CMK (cell line): ENCODE measurements at places on chromosomes 16 and 17.

GRCh38 chr17:43814026-43814425, 18.9 kb downstream of the MPP3 start:
- DNase-seq = no peak

DNA sequence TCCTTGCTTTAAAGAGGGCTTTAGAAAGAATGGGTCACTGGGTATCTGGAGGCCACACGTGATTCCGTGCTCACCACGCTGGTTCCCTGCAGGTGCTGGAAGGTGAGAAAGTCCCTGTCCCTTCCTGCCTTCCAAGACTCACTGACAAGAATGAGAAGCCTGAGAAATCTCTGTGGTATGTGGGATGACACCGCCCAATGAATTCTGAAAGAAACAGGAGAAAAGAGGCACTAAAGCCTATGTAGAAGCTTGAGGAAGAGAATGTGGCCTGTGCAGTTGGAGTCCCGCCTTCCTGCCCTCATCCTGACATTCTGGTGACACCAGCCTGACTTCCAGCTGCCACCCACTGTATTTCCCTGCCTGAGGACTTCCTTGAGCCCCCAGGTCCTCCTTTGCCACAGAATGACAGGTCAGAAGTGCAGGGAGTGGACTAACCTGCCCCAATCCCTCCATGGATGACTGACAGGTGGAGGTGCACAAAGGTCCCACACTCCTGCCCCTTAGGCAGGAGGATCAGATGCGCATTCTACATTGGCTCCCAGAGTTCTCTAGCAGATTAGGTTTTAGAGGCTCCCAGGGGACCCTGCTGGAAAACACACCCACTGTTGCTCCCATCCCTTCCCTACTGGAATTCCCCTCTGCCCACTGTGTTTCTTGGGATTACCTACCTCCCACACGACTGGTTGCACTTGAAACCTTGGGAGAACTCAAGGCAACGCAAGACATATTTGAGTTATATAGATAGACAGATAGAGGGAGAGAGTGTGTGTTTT, 38.6 kb upstream of the TENT4B start:
- DNase-seq = no peak

DNA sequence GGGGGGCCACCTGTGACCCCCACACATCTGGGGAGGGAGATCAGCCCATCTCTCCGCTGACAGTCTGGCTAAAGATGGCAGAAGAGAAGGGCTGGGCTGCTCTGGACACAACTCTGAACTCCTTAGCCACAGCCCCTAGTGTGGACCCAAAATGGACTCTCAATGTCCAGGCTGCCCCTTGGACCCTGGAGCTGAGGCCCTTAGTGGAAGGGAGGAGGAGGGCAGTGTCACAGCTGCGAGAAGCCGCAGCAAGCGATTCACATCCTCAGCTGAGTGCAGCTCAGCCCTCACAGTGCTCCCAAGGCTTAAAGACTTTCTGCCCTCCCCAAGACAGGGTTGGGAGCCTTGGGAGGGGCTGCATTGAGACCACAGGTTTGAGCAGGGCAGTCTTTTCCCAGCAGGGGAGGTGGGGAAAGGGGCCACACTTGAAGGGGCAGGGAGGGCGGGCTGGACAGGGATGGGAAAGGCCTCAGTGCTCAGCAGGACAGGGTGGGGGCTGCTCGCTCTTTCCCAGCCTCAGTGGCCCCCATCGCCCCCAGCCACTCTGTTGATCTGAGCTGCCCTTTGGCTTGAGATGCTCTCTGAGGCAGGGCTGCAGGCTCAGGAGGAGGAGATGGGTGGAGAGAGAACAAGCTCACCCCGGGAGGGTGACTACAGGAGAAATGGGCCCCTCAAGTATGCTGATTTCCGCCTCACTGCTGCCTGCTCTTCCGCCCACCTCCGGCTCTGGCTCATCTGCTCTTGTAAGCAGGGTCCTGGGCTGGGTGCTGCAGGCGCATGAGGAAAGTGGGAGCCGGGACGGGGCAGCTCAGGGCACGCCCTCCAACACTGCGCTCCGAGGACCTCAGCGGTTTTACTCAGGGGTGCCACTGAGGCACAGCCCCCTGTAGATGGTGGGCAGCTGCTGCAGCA, 50.9 kb upstream of the MTSS2 start:
- no peak for DNase-seq

GRCh38 chr16:67199011-67199807, at the start of gene ELMO3:
ELMO3 (plus strand) TSS chr16:67199131; CDS start chr16:67199327, 196 bp downstream.
- no peak for DNase-seq

DNA sequence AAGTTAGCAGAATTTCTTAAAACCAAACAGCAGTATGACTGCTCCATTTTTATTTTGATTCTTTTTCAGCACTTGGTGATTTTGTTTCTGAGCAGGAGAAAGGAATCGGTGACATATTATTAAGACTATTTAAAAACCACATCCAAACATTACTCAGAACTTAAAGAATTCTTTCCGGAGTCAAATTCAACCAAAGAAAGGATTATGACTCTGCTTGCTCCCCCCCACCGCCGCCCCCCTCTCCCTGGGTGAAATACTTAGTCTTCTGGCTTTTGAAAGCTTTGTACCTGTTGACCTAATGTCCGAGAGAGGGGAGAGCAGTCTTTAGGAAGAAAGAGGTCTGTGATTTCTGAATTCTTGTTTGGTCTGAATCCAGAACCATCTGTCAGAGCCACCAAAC, 17.9 kb upstream of the COL1A1 start:
- no peak for DNase-seq

DNA sequence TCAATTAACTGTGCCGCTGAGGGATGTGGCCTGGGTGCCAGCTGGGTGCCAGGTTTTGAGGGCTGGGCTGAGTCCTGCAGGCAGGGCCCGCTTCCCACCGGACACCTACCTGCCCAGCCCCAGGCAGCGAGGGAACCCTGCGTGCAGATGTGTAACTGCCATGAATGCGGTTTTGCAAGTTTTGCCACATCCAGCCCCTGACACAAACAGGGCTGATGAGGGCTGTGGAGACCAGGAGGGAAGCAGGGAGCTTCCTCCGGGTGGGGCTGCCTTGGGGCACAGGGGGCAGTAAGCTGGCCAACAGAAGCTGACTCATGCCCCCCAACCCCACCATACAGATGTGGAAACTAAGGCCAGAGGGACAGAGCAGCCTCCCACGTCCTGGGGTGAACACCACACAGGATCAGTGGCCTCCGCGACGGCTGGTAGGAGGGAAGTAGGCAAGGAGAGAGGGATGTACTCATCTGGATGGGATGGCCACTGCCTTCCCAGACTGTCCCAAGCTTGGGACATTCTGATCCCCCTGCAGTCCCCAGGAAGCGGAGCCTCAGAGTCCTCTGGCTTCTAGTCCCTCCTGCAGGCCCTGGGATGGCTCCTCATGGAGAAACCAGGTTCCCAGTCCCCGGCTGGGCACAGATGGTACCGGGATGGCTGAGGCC, 1.6 kb downstream of the UBALD1 start:
- no peak for DNase-seq

- no peak for DNase-seq
Measured at GRCh38 chr16:3087243-3088235, 11.6 kb downstream of the ZSCAN10 start.

DNA sequence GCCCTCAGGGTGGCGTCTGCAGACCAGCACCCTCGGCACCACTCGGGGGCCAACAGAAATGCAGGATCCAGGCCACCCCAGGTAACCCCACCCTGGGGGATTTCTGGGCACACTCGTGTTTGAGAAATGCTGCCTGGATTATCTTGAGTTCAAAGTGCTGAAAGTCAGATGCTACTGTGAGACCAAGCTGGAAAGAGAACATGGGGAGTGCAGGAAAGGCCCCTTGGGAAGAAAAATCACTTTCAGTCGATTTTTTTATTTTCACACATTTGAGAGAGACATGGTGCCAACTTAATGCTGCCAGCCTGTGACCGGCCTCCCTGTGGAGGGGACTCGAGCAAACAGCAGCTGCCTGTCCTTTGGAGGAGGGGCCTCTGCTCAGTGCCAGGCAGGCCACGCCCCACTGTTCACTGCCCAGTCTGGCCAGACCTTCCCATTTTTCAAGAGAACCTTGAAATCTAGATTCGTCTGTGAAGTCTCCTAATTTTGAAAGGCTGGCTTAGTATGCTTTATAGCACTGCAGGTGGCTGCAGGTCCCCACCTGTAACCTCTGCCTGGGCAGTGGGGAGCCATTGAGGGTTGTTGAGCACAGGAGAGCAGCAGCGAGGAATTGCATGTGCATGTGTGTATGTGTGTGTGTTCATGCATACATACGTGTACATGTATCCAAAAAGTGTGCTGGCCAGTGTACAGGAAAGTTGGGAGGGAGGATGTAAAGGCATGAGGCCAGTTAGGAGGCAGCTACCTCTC, 70.7 kb upstream of the PLCG2 start:
- no peak for DNase-seq

- no peak for DNase-seq
Measured at GRCh38 chr17:19386974-19387920, at the start of gene MFAP4. MFAP4 (minus strand) TSS chr17:19387190; CDS start chr17:19387155, 35 bp downstream.

- no peak for DNase-seq
Measured at GRCh38 chr16:47142486-47142820, 1.3 kb downstream of the NETO2 start.

- no peak for DNase-seq
Measured at GRCh38 chr17:28982131-28982793, 23.6 kb downstream of the SEZ6 start.

DNA sequence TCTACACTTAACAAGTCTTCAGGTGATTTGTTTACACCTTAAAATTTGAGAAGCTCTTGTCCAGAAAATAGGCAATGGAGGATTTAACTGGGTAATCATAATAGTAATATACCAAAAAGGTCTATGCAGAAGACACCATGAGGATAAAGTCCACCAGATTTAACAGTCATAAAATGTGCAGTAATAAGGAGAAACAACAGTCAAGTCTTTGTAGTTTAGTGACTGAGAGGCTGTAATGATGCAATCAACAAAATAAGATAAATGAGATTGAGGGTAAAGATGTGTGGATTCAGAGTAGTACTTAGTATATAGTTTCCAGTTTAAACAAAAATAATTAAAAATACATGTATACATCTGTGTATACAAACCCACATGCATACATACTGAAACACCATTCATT, 91.2 kb downstream of the STXBP4 start:
- no peak for DNase-seq

DNA sequence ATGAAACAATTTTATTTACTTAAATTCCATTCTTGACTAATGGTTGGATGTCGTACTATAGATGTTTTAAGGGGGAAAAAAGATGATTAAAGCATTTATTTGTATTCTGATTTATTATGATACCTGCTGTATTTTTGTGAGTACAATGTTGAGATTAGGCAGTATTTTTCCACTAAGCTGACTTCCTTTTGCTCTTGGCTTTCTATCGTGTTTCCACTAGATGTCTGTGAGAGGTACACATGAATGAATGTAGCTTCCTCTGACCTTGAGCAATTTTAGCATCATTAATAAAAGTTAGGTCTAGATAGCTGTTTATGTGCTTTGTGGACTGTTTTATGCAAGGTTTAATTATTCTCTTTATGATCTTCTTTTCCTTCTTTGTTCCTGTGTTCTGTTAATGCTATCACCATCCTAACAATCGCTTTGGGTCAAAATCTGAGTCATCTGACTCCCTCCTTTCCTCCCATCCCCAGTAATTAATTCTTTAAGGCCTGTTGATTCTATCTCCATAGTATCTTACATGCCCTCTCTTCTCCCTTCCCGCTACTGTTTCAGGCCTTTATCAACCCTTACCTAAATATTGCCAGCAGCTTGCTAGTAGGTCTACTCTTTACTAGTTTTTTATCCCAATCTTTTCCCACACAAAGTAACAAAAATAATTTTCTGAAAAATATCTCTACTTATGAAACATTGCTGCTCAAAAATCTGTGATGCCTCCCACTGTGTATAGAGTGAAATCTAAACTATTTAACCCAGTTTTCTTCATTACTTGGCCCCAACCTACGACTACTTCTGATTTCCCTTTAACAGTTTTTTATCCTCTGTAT, 76.0 kb downstream of the VMP1 start:
- no peak for DNase-seq

DNA sequence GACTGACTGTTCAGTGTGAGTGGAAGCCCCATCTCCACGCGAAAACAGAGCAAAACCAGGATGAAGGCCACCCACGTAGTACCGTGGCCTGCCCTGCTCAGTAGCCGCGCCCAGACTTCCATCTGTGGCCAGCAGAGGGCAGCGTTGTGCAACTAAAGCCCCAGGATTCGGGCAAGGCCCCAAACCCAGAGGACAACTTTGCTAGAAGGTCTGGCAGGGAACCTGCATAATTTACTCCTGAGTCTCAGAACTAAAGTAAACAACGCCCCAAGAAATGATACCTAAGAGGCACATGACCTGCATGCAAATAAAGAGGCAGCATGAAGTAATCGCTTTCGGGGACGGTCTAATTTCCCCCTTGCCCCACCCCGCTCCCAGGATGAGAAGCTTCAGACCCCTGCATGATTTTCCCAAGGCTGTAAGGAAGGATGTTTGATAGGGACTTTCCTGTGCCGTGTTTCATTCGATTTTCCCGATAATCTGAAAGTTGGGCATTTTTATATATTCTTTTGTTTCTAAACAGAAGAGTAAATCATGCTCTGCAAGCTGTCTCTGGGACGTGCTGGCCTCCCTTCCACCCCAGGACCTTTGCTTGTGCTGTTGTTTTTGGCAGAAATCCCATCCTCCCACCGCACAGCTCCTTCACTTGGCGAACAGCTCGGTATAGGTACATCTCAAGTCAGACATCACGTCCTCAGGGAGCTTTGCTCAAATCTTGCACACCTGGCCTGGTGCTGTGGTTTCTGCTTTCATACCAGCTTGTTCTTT, 18.6 kb downstream of the HSBP1 start:
- peak; percentile 31 for DNase-seq

GRCh38 chr16:70433458-70434103, 5.3 kb downstream of the ST3GAL2 start:
- DNase-seq = no peak

GRCh38 chr17:60864708-60865005, 187.0 kb downstream of the BCAS3 start:
- no peak for DNase-seq

DNA sequence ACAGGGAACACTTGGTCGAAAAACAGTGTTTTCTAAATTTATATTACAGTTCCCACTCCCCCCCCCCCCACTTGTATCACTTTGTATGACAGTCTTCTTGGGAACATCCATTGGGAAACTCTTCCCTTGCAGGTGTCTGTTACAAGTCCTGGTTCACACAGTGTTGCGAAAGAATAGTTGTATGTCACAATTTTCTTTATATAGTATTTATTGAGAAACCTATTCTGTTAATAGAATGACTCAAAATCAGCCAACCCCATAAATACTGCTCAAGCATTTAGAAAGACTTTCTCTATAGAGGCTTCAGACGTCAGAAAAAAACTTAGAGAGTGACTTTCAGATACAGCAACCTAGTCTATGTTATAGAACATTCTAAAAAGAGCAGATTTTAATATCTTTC, 414.4 kb downstream of the WWOX start:
- no peak for DNase-seq

DNA sequence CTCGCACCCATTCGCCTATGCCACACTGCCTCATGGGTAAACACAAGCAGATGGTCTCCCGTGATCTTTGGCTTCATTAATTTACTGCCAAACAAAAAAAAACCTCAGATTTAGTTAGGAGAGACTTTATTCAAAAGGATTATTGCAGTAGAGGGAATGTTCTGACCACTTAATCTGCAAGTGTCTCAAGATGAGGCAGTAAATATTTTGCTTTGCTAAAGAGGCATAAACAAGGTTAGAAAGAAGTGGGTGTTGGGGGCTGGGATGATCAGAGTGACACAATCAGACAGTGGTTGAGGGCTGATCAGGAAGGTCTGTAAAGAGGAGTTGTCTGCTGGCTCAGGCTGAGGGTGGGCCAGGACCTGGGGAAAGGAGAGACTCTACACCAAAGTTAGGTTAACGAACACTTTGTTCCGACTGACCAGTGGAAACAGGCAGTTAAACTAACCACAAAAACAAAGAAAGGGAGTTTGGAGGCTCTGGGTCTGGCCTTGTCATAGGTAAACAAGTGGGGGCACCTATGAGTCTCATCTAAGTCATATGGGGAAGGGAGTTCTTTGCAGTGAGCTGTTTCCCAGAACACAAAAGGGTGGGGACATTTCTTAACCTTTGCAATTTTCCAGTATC, 28.5 kb downstream of the HSD17B2 start:
- no peak for DNase-seq
